ENCODE measurements at places on chromosomes 7 and 10.

GRCh38 chr10:106435081-106435480, 729.4 kb downstream of the SORCS1 start:
- DNase-seq, result no peak

GRCh38 chr10:29773675-29774091, 138.9 kb upstream of the SVIL start:
- no peak for DNase-seq

DNA sequence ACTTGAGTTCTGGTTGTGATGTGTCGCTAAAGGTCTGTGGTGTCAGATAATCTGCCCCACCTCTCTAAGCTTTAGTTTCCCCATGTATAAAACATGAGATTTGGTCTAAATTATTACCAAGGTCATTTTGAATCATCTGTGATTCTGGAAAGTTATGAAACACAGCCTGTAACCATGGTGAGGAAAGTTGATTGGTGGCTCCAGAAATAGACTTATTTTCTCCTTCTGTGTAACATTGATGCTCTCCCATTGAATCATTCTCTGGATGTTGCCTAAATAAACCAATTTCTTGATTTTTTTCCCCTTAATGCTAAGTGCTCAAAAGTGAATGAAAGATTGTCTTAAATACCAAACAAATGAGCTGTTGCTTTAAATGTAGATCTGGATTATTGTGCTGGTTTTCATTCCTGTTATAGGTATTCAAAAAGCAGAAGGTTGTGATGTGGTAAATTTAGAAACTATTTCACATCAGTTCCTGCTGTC, 30.0 kb upstream of the PCGF5 start:
- no peak for DNase-seq

DNA sequence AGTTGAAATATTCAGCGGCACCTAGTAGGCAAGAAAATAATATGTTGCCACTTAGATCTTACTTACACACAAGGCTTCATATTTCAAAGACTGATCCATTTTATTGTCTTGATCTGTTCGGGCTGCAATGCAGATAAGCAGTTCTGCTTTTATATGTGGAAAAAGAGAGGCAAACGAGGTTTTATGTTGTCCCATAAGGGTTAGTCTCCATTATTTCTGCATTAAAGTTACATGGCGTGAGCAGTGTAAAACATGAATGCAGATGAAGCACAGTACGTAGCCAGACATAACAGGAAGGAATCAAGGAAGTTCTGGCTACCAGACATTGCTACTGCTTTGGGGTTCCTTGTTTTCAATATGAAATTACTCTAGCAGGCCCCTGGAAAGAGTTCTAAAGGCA, 224.8 kb downstream of the BBS9 start:
- no peak for DNase-seq

- DNase-seq, result no peak
Observed at GRCh38 chr10:111390813-111391563, 314.2 kb downstream of the ADRA2A start.

GRCh38 chr10:20984662-20985061, 87.6 kb upstream of the NEBL start:
- no peak for DNase-seq

- DNase-seq, result no peak
Observed at GRCh38 chr7:2943851-2944601, 99.6 kb downstream of the CARD11 start.

- no peak for DNase-seq
Observed at GRCh38 chr7:155818154-155818819, 6.0 kb upstream of the SHH start.

DNA sequence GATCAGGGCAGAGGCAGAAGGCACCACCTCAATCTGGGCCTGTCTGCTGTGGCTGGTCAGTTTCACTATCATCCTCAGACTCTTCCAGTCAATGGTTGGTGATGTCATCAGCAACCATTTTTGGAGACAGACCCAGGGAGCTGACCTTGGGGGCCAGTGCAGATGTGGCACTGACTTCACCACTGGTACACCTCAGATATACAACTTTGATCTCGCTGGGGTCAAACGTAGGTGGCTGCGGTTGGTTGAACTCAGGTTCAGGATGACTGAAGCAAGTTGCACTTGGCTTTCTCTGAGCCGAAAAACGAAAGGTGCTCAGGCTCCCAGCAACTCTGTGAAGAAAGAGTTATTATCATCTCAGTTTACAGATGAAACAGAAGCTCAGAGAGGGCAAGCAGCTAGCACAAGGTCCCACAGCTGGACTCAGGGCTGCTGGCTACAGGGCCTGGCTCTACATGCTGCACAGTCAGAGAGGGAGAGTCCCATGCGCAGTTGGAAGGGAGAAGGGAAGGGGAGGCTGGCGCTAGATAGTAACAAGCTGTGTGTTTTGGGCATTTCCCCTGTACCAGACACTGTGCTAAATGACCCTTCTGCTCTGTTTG, 27.2 kb downstream of the ANKRD16 start:
- DNase-seq, result no peak

DNA sequence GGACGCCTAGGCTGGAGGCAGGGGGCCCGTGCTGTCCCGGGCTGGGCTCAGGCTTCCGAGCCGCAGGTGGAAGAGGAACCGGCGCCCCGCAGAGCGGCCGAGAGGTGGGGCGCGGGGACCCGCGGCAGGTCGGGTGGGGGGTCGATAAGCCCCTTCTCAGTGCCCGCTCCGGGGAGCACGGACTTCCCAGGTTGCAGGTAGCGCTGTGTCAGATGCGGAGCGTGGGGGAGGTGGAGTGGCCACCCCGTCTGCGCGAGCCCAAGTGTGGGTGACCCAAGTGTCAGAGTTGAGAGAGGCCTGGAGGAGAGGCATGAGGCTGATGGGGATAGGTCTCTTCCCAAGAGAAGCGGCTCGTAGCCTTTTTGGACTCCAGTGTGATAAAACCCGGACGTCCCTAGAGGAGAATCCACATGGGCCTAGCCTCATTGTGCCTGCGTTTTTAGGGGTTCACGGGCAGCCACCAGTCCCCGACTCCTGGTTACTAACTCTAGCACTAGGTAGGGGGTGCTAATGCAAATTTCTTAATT, 580 bp downstream of the EEPD1 start:
- no peak for DNase-seq

- DNase-seq, result no peak
Observed at GRCh38 chr7:55457801-55458200, 92.7 kb downstream of the LANCL2 start.

DNA sequence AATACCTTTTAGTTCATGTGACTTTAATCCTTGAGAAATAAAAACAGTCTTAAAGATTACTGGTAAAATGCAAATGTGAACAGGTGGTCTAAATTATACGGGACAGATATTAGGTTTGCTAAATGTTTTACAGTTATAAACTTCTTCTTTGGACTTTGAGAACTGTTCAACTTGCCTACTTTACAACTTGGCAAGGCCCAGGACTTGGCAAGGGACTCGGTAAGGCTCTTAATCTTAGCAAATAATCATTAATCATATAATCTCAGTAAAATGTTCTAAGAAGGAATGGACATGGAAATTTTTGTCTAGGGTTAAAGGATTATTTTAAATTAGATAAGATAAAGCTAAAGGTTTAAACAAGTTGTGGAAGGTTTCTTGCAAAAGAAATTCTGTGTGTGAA, 4.8 kb upstream of the UBE2D4 start:
- DNase-seq, result no peak

GRCh38 chr7:106622654-106623314, 38.2 kb downstream of the CCDC71L start:
- DNase-seq, result no peak

DNA sequence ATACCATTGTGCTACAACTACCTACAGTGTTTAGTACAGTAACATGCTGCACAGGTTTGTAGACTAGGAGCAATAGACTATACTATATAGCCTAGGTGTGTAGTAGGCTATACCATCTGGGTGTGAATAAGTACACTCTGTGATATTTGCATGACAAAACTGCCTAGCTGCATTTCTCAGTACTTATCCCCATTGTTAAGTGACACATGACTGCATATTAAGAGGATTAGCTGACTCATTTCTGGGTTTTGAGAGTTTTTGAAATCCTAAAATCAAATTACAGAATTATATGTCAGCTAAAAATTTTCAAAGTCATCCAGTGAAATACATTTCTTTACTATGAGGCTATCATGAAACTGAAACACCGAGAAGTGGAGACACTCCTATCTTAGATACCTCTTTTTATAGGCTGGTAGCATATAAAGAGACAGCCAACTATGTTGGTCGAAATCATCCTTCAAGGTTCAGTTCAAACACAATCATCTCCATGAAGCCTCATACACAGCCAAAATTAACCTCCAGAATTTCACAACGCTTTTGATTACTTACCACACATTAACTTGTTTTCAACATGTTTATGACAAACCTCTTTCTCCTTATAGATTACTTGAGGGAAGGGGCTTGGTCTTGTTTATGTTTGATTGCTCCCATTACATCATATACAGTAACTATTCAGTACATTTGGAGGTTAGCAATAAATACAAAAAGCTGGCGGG, 89.8 kb upstream of the ANK3 start:
- DNase-seq, result no peak

GRCh38 chr10:61463035-61463909, 10.1 kb upstream of the TMEM26 start:
- DNase-seq, result no peak

DNA sequence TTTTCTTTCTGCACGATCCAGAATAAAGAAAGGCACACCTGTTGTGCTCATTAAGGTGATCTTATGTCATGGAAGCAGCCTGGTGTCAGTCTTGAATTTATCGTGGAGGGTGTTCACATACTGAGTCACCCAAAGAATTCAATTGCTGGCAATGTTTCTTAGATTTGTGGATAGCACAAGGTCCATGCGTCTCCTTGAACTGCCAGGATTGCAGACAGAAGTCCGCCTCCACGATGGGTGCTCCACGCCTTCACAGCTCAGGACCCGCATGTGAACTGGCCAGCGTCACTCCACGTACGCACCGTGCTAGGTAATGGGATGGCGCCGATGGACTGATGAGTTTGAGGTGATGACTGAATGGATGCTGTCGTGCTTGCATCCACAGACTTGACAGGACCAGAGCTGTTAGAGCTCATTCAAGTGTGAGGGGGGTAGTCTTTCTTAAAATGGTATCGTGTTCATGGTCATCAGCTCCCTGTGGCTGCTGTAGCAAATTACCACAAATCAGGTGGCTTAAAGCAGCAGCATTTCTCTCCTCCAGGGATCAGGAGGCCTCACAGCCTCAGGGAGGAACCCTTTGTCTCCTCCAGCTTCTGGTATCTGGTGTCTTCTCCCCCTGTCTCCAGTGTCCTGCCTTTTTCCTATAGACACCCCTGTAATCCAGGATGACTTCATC, 65.4 kb upstream of the DNAJB6 start:
- DNase-seq, result no peak

- no peak for DNase-seq
Observed at GRCh38 chr10:22500656-22501340, 155.5 kb downstream of the SPAG6 start.

- DNase-seq, result no peak
Observed at GRCh38 chr7:36175886-36176285, 22.8 kb downstream of the EEPD1 start.

- DNase-seq, result no peak
Observed at GRCh38 chr10:84603971-84604370, 275.6 kb downstream of the CCSER2 start.

GRCh38 chr10:122636953-122637352, 62.7 kb downstream of the C10orf120 start:
- no peak for DNase-seq

DNA sequence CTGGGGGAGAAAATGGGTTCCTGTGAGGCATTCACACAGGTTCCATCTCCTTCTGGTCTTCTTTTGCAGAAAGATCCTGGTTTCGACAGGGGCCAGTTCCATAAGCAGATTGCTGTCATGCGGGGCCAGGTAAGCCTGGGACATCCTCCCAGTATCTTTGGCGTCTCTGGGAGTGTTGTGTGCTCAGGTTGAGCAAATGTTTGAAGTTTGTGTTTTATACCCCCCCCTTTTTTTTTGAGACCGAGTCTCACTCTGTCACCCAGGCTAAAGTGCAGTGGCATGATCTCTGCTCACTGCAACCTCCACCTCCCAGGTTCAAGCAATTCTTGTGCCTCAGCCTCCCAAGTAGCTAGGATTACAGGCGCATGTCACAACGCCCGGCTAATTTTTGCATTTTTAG, 20.0 kb downstream of the AVPI1 start:
- no peak for DNase-seq

- DNase-seq, result no peak
Observed at GRCh38 chr7:55438757-55439525, 73.8 kb downstream of the LANCL2 start.

DNA sequence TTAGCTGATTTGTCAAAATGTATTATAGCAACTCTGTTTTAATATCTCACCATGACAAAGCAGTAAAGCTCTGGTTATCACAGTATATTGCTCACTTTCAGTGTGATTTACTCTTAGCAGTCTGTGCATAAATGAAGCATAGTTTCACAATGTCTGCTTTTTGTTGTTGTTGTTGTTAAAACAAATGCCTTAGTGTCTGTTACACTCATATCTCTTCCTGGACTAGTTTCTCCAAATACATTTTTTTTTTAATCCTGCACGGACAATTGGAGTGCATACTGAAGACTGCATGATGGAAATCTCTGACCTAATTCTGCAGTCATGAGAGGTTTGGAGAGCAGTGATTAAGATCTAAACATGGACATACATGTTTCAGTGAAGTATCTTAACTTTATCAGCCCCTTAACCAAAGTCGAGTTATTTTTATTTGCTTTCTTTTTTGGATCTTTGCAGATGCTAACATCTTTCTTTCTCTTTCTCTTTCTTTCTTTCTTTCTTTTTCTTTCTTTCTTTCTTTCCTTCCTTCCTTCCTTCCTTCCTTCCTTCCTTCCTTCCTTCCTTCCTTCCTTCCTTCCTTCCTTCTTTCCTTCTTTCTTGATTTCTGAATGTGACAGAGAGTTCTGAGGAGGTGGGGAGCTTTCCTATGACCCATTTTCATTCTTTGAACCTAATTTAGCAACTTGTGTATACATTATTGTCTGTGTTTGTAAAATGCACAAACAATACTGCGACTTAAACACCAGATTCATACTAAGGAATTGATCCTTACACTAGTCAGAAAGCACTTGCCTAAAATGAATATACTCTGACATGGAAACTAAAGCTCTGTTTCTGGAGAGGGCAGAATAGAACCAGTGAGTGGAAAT, 161.5 kb upstream of the AGR3 start:
- no peak for DNase-seq

DNA sequence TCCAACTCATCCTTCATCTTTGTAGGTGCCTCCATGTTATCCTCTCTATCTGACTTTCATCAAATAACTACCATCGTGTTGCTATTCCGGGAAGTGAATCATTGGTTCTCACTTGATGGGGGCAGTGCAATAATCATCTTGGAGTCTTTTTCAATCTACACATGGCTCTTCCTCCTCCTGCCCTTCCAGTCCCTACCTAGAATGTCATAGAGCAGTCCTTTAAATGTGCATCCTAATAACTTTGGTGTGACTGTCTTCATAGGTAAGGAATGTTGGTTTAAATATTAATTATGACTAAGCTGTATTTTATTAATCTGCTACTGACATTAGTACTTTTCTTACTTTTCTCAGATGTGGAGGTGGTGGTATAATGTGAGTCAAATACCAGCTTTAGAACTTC, 8.4 kb upstream of the CDK14 start:
- no peak for DNase-seq

All from activated naive CD8-positive, alpha-beta T cell treated with anti-CD3 and anti-CD28 coated beads, Interleukin-2, amount 50 U/mL, for 16 hours (primary cell).